H9 (cell line): ENCODE measurements at places on chromosomes 12 and 14. TPM values are rescaled to one million over a fixed set of nuclear protein-coding genes. Genes with fewer than 3 reads are reported as not detected.

DNA sequence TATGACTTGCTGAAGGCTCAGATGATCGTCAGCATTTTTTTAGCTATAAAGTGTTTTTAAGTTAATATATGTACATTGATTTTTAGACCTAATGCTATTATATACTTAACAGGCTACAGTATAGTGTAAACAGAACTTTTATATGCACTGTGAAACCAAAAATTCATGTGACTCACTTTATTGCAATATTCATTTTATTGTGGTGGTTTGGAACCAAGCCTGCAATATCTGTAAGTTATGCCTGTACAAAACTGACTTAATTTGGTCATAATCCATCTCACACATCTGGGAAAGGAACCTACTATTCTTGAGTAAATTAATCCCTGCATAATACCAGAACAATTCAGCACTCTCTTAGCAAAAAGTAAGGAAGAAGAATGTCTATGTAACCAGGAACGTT is 390.7 kb downstream of the SYT1 start:
- H3K27me3 ChIP-seq: no peaks in the 10 kb centered on the region; the same call in none of the 2 replicates
- no peak overlapping the region for H3K27ac ChIP-seq
- H3K36me3 ChIP-seq: no peaks in the 10 kb centered on the region; the same call in 1 of the 2 replicates
- DNase-seq: no peak

DNA sequence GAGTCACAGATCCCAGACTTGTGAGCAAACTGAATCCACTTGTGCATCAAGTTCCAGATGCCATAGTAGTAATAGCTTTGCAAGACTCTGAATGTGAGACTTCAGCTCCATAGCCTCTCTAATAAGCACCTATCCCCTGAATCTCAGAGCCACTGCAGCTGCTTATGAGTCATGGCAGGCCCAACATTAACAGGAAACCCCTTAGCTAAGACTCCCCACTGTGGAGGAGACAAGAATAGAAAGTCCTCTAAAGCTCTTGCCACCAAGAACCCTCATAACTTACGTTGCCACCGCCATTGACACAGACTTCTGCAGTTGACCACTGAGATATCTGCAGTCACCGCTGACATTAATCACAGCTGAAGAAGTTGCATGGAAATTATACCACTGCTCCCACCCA is 62.9 kb upstream of the PDE3A start:
- no peak overlapping the region for H3K27ac ChIP-seq
- no peaks in the 10 kb centered on the region for H3K4me1 ChIP-seq
- H3K36me3 ChIP-seq: peaks cover 12% of the 10 kb centered on the region
- H3K27me3 ChIP-seq: no peaks in the 10 kb centered on the region
- no peak for DNase-seq
- no peak overlapping the region for H3K4me3 ChIP-seq

DNA sequence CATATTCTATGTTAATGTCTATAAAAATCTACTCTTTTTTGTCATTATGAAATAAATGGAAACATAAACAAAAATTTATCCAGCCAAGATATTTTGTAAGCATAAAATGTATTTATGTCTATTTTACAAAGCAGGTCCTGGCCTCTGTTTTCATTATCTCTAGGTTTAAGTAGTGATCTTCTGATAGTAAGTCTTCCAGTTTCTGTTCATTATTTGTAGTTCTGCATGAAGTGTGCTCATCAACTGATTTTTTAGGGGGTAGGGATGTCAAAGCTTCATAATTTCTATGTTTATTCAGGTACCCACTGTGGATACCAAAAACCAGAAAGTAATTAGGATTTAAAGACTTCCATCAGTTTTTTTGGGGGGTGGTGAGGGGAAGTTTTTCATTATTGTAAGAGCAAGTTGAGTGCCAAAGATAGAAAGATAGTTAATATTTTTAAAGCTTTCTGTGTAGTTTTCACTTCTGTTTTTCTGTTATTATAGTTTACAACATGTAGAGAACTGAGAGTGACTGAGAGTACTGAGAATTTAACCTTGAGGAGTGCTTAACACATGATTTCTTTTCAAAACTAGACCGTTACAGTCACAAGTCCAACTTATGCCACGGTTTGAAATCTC is 30.6 kb upstream of the LMO3 start:
- peaks cover 3% of the 10 kb centered on the region; the same call in 2 of the 3 replicates for H3K36me3 ChIP-seq
- H3K27ac ChIP-seq: no peak overlapping the region
- H3K4me3 ChIP-seq: no peak overlapping the region
- H3K27me3 ChIP-seq: no peaks in the 10 kb centered on the region
- no peaks in the 10 kb centered on the region for H3K4me1 ChIP-seq

The DDX11 gene
- total RNA-seq: 175 and 183 TPM in 2 replicates

DNA sequence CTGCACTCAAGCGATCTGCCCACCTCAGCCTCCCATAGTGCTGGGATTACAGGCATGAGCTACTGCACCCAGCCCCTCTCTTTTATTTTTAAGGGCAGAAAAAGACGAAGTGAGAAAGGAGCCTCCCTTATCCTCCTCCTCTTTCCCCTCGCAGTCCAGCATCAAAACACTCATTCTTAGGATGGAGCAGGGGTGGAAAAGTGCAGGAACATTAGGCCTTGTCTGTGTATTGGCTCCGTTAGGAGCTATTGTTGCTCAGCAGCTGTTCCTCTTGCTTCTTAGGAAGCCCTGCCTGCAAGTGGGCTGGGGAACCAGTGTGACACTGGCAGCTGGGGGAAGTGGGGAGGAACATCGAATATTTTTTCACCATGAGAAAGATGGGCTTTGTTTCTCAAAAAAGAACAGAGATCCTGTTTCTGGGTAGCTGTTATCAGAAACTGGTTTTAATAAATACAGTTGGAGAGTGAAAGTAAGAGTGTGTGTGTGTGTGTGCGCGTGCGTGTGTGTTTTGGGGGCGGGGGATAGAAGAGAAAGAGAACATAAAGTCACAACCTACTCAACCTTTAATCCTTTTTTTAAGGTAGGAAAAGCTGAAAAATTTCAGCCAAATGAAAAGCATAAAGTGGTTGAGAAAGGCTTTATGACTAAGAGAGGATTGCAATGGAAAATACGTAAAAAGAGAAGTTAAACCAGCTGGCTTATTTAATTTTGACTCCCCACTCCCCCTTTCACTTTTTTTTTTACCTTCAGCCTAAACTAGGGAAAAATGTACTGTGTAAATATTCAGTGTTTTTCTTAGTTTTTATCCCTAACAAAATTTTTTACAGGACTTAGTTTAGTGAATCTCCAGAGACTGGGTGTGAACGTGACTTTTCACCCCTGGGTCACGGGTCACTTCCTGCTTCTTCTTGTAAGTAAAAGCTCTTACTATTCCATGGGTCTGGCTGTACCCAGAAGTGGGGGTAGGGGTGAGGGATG is 197.2 kb upstream of the PLEKHG7 start:
- H3K27ac ChIP-seq: no peak overlapping the region
- peak overlapping the region; percentile 55; the same call in 2 of the 3 replicates for H3K4me3 ChIP-seq
- no peaks in the 10 kb centered on the region for H3K4me1 ChIP-seq
- no peaks in the 10 kb centered on the region; the same call in 2 of the 3 replicates for H3K36me3 ChIP-seq
- H3K27me3 ChIP-seq: no peaks in the 10 kb centered on the region; the same call in 1 of the 2 replicates

The OR6C2 gene
- not detected in 2 replicates for total RNA-seq

DNA sequence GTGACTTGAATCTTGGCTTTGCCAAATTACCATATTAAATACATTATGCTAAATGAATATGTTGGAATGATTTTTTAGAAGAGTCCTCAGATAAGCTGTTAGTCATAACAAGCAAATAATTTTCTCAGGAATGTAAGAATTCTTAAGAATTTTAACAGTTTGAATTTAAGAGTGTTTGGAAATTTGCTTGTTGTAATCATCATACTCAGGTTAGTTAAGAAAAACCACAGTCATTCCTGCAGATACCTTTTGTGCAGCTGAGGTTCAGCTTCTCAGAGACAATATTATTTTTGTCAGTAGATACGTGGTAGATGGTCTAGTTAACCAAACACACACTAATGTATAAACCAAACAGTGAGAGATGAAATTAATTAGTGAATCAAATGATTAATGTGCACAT is 8.9 kb downstream of the WNK1 start:
- peaks cover 10% of the 10 kb centered on the region for H3K36me3 ChIP-seq
- no peaks in the 10 kb centered on the region for H3K4me1 ChIP-seq
- no peaks in the 10 kb centered on the region for H3K27me3 ChIP-seq
- no peak overlapping the region for H3K27ac ChIP-seq
- H3K4me3 ChIP-seq: no peak overlapping the region

The TSPAN9 gene
- total RNA-seq: 16.8 and 19.0 TPM in 2 replicates

GRCh38 chr12:70648191-70648590 is 11.0 kb upstream of the PTPRB start:
- H3K27me3 ChIP-seq: no peaks in the 10 kb centered on the region
- no peaks in the 10 kb centered on the region for H3K36me3 ChIP-seq

The ASCL1 gene
- total RNA-seq: 0.20 TPM in 1 of 2 replicates, not detected in the other

- H3K36me3 ChIP-seq: no peaks in the 10 kb centered on the region; the same call in 1 of the 2 replicates
- no peaks in the 10 kb centered on the region for H3K4me1 ChIP-seq
- H3K27ac ChIP-seq: no peak overlapping the region
- no peak for DNase-seq
These were observed 127.6 kb upstream of the EVL start for GRCh38 chr14:99937475-99938244.

- H3K27me3 ChIP-seq: no peaks in the 10 kb centered on the region
- DNase-seq: no peak
- no peak overlapping the region for H3K4me3 ChIP-seq
- H3K4me1 ChIP-seq: no peaks in the 10 kb centered on the region
- H3K27ac ChIP-seq: no peak overlapping the region
- no peaks in the 10 kb centered on the region for H3K36me3 ChIP-seq
These were observed 277.4 kb downstream of the CCER1 start for GRCh38 chr12:90677552-90677951.

GRCh38 chr14:75249251-75249957 is 29.2 kb upstream of the FOS start:
- DNase-seq: peak; percentile 46
- no peak overlapping the region for H3K4me3 ChIP-seq
- H3K27ac ChIP-seq: no peak overlapping the region
- no peaks in the 10 kb centered on the region for H3K27me3 ChIP-seq
- no peaks in the 10 kb centered on the region for H3K36me3 ChIP-seq

- H3K4me1 ChIP-seq: no peaks in the 10 kb centered on the region; the same call in 1 of the 2 replicates
- DNase-seq: no peak
- no peak overlapping the region for H3K27ac ChIP-seq
- H3K27me3 ChIP-seq: no peaks in the 10 kb centered on the region
These were observed 163.1 kb downstream of the PHLDA1 start for GRCh38 chr12:75868501-75868900.

The ADAM21 gene
- 0.09 TPM in 1 of 2 replicates, not detected in the other for total RNA-seq

DNA sequence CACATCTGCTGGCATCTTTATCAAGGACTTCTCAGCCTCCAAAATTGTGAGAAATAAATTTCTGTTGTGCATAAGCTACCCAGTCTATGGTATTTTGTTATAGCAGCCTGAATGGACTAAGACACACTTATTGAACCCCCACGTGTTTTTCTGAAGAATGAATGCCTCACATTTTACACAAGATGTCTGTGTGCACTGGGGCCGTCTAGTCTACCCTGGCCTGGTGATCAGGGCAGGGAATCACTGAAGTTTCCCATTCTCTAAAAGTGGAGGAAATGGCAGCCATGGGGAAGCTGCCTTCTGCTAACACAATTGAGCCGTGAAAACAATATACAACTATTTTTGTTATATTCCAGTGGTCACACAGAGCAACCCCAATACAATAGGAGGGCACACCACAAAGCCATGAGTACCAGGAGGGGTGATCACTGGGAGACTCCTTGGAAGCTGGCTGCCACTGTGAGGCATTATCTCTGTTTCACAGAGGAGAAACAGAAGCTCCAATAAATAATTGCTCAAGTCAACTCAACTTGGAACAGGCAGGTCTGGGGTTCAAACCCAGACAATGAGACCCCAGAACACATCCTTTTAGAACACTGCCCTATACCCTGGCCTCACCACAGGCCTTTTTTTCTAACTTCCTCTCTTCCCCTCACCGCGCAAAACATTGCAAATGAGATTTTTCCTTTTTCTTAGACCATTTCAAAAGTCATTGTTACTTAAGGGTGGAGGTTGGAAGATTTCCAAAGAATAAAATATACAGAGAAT is 18.3 kb upstream of the LTA4H start:
- H3K4me3 ChIP-seq: no peak overlapping the region
- no peak for DNase-seq
- no peaks in the 10 kb centered on the region for H3K4me1 ChIP-seq
- no peak overlapping the region for H3K27ac ChIP-seq
- no peaks in the 10 kb centered on the region for H3K27me3 ChIP-seq
- no peaks in the 10 kb centered on the region; the same call in 1 of the 2 replicates for H3K36me3 ChIP-seq

- no peaks in the 10 kb centered on the region for H3K27me3 ChIP-seq
- H3K4me1 ChIP-seq: no peaks in the 10 kb centered on the region
- H3K36me3 ChIP-seq: no peaks in the 10 kb centered on the region
- H3K4me3 ChIP-seq: peak overlapping the region; percentile 94
These were observed 1.4 kb upstream of the PHC1 start for GRCh38 chr12:8912914-8913313.

- H3K27ac ChIP-seq: no peak overlapping the region
- no peaks in the 10 kb centered on the region for H3K4me1 ChIP-seq
- no peak overlapping the region for H3K4me3 ChIP-seq
- H3K36me3 ChIP-seq: peaks cover 8% of the 10 kb centered on the region
- no peaks in the 10 kb centered on the region for H3K27me3 ChIP-seq
These were observed 21.7 kb downstream of the SNRNP35 start for GRCh38 chr12:123479442-123480180.

DNA sequence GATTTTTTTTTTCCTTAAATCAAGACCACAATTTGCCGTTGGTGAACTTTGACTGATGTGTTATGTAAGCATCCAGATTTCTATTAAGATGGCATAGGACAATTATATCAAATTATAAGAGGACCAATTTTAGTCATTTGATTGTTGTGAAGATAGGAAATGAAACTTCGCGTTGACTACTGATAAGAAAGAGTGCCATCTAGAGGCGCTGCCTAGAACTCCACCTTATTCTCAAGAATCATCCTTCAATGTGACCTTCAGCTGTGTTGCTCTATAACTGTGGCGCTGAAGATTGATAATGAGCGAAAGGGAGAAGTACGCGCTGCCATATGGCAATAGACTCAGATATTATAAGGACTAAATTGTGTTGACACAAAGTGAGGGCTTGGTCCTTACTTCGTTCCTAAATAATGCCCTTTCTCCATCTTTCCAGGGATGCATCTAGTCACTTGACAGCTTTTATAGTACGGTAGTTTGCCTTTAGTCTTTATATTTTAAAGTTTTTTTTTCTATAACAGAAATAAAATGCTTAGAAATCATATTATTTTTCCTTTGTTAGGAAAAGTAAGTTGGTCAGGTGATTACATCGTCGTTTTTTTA is 350.8 kb upstream of the STXBP6 start:
- DNase-seq: peak; percentile 42
- H3K4me1 ChIP-seq: no peaks in the 10 kb centered on the region; the same call in 1 of the 2 replicates
- H3K27me3 ChIP-seq: no peaks in the 10 kb centered on the region
- no peak overlapping the region for H3K27ac ChIP-seq
- H3K4me3 ChIP-seq: no peak overlapping the region
- H3K36me3 ChIP-seq: no peaks in the 10 kb centered on the region

DNA sequence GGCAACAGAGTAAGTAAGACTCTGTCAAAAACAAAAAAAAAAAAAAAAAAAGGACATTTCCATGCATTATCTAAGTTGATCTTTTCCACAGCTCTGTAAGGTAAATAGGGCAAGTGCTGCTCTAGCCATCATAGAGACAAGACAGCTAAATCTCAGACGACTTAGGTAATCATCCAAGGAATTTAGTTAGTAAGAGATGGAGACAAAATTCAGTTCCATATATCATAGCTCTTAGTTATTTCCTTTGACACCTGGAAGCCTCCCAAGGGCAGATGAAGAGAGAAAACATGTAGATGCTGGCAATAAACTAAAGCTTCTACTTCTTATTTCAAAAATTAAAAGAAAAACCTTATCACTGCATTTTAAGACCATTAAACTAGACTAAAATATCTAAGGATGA is 48.7 kb downstream of the ST8SIA1 start:
- DNase-seq: no peak
- no peaks in the 10 kb centered on the region for H3K27me3 ChIP-seq
- no peak overlapping the region for H3K27ac ChIP-seq
- H3K4me1 ChIP-seq: peaks cover 5% of the 10 kb centered on the region; the same call in 1 of the 2 replicates

The ASB2 gene
- 0.35 and 1.3 TPM in 2 replicates for total RNA-seq

The CD4 gene
- total RNA-seq: 0.88 and 1.1 TPM in 2 replicates

The NR4A1 gene
- 25.8 and 27.3 TPM in 2 replicates for total RNA-seq
